ENCODE measurements at places on chromosomes 6 and 20.

DNA sequence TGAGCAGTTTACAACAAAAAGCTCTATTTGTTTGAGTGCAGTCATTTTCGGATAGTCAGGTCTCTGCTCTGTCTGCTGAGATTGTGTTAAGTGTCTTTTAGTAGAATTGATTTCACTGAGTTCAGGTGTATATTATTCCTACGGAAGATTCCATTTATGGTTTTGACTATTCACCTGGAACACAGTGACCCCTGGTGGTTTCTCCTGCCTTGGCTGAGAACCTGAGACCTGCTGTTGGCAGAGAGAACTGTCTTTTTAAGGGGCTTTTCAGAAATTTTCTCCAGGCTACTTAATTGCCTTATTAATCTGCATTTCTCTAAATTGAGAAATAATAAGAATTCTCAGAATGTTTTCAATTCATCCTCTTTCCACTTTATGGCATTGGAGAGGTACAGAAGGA, 508.0 kb downstream of the TBC1D32 start:
- DNase-seq: no peak

GRCh38 chr20:56506103-56506502, 18.4 kb upstream of the FAM209A start:
- DNase-seq: no peak

- DNase-seq: no peak
Observed at GRCh38 chr6:148700741-148701311, 46.0 kb upstream of the UST start.

- DNase-seq: no peak
Observed at GRCh38 chr6:163014736-163015135, 287.0 kb downstream of the PACRG start.

DNA sequence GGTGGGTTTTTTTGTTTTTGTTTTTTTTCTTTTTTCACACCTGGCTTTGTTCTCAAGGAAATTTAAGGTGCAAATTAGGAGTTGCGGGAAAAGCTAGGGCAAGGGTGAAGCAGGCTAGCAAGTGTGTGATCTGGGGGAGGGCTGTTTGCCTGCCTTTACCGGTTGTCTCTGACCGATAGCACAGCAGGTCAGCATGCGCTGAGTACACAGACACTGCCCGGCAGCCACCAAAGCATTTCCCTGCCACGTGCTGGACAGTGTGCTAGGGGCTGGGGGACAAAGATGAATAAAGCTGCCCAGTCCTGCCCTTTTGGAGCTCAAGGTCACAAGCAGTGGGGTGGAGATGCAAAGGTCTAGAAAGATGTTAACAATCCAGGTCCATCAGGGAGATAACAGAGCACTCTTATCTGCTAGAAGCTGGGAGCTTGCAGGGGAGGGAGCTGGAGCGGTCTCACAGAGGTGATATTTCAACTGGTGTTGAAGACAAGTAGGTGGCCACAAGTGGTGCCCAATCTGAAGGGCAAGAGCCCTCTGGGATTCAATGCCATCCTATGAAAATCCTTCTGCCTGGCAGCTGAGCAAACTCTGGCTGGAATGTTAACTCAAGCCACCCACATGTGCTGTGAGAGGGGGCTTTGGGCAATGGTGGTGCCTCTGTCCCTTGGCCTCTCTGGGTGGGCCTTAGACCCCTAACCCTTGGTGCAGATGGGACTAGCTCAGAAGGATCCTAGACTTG, 24.5 kb downstream of the TTBK1 start:
- DNase-seq: no peak

- DNase-seq: no peak
Observed at GRCh38 chr6:41199552-41200246, 1.2 kb downstream of the TREML2 start.

GRCh38 chr6:148364056-148364824, 21.6 kb downstream of the SASH1 start:
- DNase-seq: no peak

DNA sequence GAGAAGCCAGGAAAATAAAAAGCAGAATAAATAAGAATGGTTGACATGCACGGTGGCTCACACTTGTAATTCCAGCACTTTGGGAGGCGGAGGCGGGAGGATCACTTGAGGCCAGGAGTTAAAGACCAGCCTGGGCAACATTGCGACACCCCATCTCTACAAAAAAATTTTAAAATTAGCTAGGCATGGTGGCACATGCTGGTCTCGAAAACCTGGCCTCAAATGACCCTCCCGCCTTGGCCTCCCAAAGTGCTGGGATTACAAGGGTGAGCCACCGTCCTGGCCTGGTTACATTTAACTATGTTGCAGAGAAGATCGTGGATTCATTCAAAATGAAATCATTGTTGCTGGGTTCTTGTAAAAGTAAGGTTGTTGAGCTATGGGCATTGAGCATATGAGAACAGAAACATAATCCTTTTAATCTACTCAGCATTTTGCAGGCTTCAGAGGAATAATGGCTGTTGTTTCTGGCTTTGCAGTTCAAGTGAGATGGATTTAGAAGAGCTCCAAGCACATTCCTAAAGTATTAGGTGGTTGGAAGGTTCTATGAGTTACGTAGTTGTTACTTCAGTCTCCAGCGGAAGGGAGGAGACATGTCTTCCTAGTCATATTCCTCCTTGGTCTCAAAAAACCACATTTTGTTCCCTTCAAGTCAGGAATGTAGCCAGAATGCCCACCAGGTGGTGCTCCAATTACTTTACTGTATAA, 45.6 kb upstream of the RAB23 start:
- DNase-seq: peak; percentile 19

GRCh38 chr6:138528137-138528536, 28.8 kb upstream of the NHSL1 start:
- no peak for DNase-seq

DNA sequence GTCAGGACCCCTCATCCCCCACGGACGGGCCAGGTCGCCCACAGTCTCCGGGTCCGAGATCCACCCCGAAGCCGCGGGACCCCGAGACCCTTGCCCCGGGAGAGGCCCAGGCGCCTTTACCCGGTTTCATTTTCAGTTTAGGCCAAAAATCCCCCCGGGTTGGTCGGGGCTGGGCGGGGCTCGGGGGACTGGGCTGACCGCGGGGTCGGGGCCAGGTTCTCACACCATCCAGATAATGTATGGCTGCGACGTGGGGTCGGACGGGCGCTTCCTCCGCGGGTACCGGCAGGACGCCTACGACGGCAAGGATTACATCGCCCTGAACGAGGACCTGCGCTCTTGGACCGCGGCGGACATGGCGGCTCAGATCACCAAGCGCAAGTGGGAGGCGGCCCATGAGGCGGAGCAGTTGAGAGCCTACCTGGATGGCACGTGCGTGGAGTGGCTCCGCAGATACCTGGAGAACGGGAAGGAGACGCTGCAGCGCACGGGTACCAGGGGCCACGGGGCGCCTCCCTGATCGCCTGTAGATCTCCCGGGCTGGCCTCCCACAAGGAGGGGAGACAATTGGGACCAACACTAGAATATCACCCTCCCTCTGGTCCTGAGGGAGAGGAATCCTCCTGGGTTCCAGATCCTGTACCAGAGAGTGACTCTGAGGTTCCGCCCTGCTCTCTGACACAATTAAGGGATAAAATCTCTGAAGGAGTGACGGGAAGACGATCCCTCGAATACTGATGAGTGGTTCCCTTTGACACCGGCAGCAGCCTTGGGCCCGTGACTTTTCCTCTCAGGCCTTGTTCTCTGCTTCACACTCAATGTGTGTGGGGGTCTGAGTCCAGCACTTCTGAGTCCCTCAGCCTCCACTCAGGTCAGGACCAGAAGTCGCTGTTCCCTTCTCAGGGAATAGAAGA, 978 bp downstream of the HLA-A start:
- no peak for DNase-seq

DNA sequence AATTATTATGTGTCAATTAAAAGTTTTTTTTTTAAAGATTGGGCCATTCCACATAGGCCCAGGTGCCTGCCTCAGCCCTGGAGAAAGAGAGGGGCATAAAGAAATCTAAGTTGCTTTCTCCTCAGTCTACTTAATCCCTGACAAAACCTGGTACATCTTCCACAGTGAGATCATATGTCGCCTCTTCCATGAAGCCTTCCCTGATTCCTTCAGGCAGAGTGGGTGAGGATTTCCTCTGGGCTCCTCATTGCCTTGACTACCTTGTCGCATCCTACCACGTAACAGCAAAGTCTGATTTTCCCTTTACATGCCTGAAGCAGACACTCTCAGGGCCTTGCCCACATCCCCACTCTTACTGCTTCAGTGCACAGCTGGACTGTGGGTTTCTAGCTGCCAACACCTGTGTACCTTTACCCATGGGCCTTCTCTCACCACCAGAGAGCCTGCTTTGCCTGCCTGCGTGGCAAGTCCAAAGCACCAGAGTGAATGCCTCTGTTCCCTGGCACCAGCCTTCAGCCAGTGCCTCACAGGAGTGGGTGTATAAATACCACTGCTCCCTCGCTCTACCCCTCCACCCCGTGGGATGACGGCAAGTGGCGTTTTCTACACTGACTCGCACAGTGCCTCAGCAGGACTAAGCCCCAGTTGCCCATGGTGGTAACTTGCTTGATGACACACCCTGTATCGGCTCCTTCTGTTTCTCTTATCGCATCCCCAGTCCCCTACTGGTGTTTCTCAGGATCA, 68.0 kb downstream of the EYA2 start:
- no peak for DNase-seq

- peak; percentile 30 for DNase-seq
Observed at GRCh38 chr20:48783533-48784272, 44.1 kb downstream of the PREX1 start.

DNA sequence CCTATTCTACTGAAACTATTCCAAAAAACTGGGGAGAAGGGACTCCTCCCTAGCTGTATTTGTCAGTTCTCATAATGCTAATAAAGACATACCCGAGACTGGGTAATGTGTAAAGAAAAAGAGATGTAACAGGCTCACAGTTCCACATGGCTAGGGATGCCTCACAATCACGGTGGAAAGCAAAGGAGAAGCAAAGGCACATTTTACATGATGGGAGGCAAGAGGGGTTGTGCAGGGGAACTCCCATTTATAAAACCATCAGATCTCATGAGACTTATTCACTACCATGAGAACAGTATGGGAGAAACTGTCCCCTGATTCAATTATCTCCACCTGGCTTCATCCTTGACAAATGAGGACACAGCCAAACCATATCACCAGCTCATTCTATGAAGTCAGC, 111.2 kb upstream of the RIPOR2 start:
- no peak for DNase-seq

GRCh38 chr20:43938017-43938655, 23.5 kb downstream of the TOX2 start:
- DNase-seq: no peak

DNA sequence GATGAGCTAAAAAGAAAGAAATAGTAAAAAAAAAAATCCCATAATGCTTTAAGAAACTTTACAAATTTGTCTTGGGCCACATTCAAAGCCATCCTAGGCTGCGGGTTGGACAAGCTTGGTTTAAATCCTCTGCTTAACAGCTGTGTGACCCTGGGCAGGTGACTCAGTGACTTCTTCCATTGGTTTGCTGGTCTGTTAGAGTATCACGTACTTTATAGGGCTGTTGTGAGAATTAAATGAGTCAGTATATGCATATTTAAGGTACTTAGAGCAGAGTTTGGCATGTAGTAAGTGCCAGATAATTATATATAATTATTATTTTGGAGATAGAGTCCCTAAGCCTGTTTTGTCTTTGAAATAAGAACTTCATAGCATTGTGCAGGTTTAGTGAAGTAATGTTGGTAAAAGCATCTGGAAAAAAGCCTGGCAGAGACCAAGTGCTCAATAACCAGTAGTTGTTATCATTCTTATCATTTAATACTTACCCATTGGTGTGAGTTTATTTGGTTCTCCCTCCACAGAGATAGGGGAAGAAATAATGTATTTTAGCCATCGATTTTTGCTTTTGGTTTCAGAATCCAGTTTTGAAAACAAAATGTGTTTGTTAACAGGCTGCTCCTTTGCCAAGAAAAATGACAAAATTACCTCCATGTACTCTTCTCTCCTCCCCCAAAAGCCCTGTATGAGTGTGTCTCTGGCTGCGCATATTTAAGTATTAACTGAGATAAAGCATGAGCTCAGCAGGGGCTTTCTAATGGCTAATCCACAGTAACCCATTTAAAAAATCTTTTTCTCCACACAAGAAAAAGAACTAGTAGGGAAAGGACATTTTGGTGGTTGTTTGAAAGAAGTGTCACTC, 67.2 kb downstream of the FOXO3 start:
- no peak for DNase-seq

- DNase-seq: no peak
Observed at GRCh38 chr20:47427746-47428145, 71.2 kb upstream of the ZMYND8 start.

- DNase-seq: no peak
Observed at GRCh38 chr6:136365776-136366354, 76.2 kb upstream of the BCLAF1 start.

DNA sequence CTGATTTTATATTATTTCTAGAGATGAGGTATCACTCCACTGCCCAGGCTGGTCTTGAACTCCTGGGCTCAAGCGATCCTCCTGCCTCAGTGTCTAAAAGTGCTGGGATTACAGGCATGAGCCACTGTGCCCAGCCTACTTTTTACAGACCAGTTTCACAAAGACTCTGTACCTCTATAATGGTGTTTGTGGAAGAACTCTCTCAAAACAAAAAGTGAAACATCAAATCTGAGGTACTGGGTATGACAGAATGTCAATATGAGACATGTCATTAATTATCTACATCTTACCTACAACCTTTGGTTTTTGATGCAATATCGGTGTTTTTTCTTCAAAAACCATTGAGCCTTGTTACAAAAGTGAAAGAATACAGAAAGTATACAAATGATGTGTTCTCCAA, 49.4 kb upstream of the MCM9 start:
- no peak for DNase-seq

- no peak for DNase-seq
Observed at GRCh38 chr6:154474648-154475428, 35.6 kb downstream of the CNKSR3 start.

GRCh38 chr6:75481394-75481793, 12.2 kb downstream of the FILIP1 start:
- DNase-seq: no peak

GRCh38 chr20:51584116-51584515, 41.6 kb upstream of the NFATC2 start:
- DNase-seq: no peak

GRCh38 chr6:12844284-12845223, 128.0 kb downstream of the PHACTR1 start:
- DNase-seq: no peak

- no peak for DNase-seq
Observed at GRCh38 chr6:170449835-170450753, 103.0 kb downstream of the PSMB1 start.

DNA sequence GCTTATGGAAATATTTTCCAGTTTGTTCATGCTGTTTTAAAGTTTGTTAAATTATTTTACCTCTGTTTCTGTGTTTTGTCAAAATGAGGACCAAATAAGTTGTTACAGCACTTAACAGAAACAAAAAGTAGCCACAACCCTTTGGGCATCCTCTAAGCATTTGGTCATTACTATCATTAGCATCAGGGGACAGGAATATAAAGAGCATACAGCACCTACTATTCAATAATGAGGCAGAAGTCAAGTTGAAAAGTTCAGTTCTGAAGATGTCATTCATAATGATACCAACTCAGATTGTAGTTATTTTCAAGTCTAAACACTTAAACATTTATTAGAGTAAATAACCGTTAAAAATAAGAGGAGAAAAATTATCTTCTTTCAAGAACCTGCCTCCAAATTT, 862.3 kb upstream of the FLRT3 start:
- DNase-seq: no peak

GRCh38 chr6:116615937-116616736, at the start of gene RSPH4A:
RSPH4A (plus strand) TSS chr6:116616479; CDS start chr6:116616624, 145 bp downstream.
- peak; percentile 35 for DNase-seq

GRCh38 chr20:13756551-13756950, 28.2 kb downstream of the ESF1 start:
- no peak for DNase-seq

- DNase-seq: peak; percentile 44
Observed at GRCh38 chr6:52286798-52287432, 2.4 kb upstream of the MCM3 start.
